ENCODE measurements at places on chromosomes 11 and 22.

- DNase-seq: no peak
Measured at GRCh38 chr22:49404576-49405241, 423.0 kb downstream of the BRD1 start.

DNA sequence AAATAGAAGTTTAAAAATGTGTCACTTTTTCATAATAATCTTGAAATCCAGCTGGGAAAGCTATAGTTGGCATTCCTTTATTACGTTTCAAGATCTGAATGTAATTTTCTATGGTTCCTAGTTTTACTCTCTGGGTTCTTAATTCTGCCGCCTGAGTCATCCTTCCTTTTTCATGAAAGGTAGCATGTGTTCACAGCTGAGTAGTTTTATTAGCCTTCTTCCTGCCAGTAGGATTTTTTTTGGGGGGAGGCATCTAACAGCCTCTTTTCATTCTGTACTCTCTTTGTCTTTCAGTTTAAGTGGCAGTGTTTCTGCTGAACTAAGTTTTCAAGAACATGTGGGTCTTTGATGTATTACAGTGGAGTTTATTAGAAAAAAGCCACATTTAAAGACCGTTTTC is 36.5 kb downstream of the OR2AG2 start:
- no peak for DNase-seq

DNA sequence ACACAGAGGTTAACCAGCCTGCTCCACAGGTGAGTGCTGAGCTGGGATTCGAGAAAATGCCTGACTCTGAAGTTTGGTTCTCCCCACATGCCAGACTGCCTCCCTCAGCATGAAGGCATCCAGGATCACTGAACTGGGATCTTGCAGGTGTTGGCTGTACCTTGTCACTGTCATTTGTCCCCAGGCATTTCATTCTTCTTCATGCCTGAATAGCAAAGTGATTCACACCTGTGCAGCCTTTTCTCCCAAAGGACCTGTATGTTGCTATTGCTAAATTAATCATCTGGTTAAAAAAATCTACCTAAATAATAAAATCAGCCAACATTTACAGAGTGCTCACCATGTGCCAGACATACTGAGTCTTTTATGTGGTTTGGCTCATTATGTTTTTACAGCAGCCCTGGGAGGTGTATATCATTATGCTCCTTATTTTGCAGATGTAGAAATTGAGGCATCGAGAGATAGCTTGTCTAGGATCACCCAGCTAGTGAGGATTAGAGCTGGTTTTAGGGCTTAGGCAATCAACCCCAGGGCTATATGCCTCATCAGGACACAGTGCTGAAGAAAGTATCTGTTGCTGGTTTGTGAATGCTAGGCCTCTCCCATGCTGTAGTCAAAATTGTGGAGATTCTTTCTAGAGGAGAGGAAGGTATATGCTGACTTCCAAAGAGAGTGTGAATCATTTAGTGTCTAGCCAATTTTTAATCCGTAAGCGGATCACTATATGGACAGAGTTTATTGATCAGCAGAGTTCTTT is 204.4 kb downstream of the HIPK3 start:
- no peak for DNase-seq

- DNase-seq: no peak
Measured at GRCh38 chr11:94402355-94402754, 1.1 kb upstream of the GPR83 start.

GRCh38 chr11:117099696-117100095 is 1.5 kb upstream of the SIK3 start:
- no peak for DNase-seq

- no peak for DNase-seq
Measured at GRCh38 chr11:15594607-15595006, 479.9 kb downstream of the INSC start.

GRCh38 chr11:75766443-75767227 is 1.9 kb upstream of the DGAT2 start:
- no peak for DNase-seq

- DNase-seq: no peak
Measured at GRCh38 chr22:23762842-23763578, at the start of gene C22orf15. Gene C22orf15, plus strand, starts transcription at chr22:23762990. Its CDS starts 317 bp downstream, at chr22:23763307.

DNA sequence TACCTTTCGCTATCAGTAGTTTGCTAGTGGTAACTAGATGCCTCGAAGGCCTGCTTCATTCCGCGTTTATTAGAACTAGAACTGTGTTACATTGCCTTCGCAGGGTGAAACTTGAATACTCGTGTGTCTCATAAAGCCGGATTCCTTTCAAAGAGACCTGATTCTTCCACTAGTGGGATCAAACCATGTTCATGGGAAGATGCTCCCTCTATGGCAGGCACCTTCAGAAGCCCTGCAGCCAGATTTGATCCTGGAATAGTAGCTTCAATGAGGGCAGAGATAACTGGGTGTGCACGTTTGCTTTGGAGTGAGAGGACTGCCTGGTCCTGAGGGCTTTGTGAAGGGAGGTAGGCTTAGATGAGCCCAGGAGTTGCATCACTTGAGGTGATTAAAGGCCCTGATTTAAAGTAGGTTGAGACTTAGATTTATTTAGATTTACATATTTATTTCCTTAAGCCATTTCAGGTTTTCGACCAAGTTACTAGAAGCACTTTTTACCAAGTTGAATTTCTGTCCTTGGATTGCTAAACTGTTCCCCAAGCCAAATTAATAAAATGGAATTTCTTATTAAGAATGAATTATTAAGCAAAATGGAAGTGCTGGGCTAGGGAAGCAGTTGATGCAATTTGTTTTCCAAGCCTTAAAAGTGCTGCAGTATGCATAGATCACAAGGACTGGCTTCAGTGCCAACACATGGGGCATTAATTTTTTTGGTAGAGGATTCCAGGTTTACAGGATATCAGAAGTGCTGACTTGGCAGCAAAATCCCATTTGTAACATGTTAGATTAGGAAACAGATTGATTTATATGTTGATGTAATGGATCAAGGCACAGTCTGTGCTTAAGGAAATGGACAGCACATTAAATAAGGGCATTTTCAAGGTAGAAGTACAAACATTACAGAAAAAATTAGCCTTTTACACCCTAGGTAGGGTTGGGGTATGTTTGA is 32.9 kb downstream of the APLP2 start:
- DNase-seq: no peak

Measured in Panc1 (cell line).